GM04504 (cell line): ENCODE measurements at places on chromosomes 5 and 9.

DNA sequence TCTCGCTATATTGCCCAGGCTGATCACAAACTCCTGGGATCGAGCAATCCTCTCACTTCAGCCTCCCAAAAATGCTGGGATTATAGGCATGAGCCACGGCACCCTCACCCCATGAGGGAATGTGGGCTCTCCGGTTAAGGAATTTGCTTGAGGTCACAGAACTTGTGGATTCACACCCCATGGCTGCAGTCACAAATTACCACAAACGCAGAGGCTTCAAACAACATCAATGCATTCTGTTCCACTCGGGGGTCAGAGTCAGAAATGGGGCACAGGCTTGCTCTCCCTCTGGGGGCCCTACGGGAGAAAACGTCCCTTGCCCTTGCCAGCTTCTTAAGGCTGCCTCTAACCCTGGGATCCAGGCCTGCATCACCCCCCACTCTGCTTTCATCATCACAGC lies 12.2 kb upstream of the SPINK4 start:
- DNase-seq = no peak

DNA sequence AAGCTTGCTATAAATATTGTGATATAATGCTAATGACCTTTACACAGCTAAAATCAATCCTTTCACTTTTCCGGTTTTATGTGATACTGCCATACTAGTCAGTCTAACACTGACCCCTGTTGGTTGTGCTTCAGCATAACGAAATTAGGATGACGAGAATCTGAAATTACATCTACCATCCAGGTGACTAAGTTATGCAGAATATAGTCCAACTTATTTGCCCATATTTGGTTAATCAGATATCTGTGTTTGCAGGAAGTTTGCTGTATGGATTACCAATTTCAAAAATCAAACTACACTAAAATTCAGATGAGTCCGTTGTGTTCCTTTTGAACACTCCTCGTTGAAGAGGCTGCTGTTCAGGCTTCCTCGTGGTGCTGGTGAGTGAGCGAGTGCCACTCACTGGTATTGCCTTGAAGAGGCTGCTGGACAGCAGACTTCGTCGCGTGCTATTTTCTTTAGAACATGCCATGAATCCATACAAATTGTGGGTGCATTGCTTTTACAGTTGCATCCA lies 32.5 kb downstream of the TENT4A start:
- peak; percentile 32 for DNase-seq

- DNase-seq = no peak
Measured at GRCh38 chr9:131817627-131818026, 77.8 kb upstream of the RAPGEF1 start.

DNA sequence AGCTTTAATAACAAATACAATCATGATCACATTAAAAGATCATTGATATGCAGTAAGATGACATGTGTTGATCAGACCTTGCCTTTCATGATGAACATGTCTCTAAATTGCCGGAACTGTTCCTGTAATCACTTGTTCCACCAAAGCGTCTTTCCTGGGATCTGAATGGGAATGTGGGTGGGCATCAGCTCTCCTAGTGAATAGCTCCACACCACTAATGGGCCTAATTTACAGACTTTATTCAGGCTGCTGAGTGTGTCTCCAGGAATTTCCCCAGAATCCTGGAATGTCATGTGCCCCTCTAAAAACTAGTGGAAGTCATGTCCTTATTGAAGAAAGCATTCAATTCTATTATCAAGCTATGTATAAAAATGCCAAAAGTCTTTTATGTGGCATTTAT lies 765.1 kb upstream of the CTNND2 start:
- no peak for DNase-seq

- no peak for DNase-seq
Measured at GRCh38 chr5:102561894-102562760, 63.3 kb upstream of the SLCO6A1 start.

- peak; percentile 32 for DNase-seq
Measured at GRCh38 chr9:129826344-129826743, 2.4 kb upstream of the TOR1A start.

DNA sequence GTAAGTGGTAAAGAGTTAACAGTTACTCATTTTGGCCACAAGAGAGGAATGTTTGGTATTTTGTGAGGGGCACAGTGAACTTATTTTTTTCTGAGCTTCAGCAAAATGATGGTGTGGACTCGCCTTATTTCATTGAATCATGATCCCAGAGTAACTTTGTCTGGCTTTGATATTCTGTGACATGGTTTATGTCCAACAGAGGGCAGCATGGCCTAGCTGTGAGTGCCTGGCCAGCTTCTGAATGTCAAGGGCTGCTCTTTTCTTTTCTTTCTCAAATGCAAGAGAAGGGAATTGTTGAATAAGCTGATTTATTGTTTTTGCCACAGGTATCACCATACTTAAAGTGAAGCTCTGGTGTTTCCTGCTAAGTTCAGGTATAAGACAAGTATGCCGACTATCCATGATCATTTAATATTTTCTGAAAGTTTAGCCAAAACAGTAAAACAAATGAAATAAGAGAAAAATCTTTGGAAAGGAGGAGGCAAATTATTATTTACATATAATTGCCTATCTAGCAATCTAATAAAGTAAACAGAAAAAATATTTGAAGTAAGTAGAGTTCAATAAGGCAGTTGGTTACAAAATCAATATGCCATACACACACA lies 31.7 kb downstream of the MRPL22 start:
- peak; percentile 10 for DNase-seq
